ENCODE measurements at places on chromosomes 3 and 15. TPM values are rescaled to one million over a fixed set of nuclear protein-coding genes. Genes with fewer than 3 reads are reported as not detected.

- peak; percentile 48 for DNase-seq
- no peak overlapping the region for H3K27ac ChIP-seq
- H3K4me1 ChIP-seq = peaks cover 2% of the 10 kb centered on the region
- no peaks in the 10 kb centered on the region for H3K36me3 ChIP-seq
Observed at GRCh38 chr3:39637807-39638206, 170.3 kb downstream of the MOBP start.

GRCh38 chr15:34688699-34689098 lies 66.1 kb downstream of the GJD2 start:
- H3K36me3 ChIP-seq = no peaks in the 10 kb centered on the region
- no peaks in the 10 kb centered on the region for H3K4me1 ChIP-seq
- no peak overlapping the region for H3K4me3 ChIP-seq

Gene GRAMD1C
- total RNA-seq = 5.0 TPM

Gene MINAR1
- 1.6 TPM for total RNA-seq

GRCh38 chr15:40957581-40958051 lies 4.3 kb downstream of the CHAC1 start:
- peaks cover 26% of the 10 kb centered on the region for H3K4me1 ChIP-seq
- no peak overlapping the region for H3K4me3 ChIP-seq
- no peak overlapping the region for H3K27ac ChIP-seq
- no peaks in the 10 kb centered on the region for H3K27me3 ChIP-seq
- no peak for DNase-seq

- H3K27me3 ChIP-seq = no peaks in the 10 kb centered on the region
- H3K4me3 ChIP-seq = no peak overlapping the region
- H3K27ac ChIP-seq = peak overlapping the region; percentile 78
- no peaks in the 10 kb centered on the region for H3K36me3 ChIP-seq
- peak; percentile 40 for DNase-seq
Observed at GRCh38 chr3:170760174-170760526, 109.8 kb downstream of the RPL22L1 start.

Gene PLA2G4E
- not detected for total RNA-seq

Gene NEDD4
- total RNA-seq = 80.7 TPM

DNA sequence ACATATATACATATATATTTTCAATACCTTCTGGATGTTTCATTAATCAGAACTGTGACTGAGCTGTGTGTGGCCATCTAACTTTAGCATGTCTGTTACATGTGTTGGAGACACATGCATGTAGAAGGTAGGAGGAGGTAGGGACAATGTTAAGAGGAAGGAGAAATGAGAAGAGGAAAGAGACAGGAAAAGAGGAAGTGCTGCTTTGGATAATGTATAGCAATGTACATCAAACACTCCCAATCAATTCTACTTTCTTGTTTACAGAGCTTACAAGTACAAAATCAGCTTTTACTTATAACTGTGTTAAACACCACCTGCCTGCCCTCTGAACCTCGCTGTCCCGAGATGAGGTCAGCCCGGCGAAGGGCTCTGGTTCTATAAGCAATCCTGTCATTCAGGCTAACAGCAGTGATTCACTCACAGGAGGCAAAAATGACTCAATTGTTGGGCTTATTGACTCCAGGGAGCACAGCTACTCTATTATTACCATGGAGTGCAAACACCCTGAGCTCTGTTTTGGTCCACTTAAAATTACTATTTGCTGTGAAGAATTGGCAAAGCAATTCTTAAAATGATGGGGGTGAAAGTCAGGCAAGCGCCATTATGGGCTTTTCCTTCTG lies 188.9 kb downstream of the MEIS2 start:
- H3K27me3 ChIP-seq = no peaks in the 10 kb centered on the region
- no peak overlapping the region for H3K4me3 ChIP-seq
- peaks cover 6% of the 10 kb centered on the region for H3K4me1 ChIP-seq
- DNase-seq = peak; percentile 88

Gene CCNDBP1
- 40.3 TPM for total RNA-seq

Gene TMC3
- not detected for total RNA-seq

Gene VPS8
- total RNA-seq = 56.1 TPM

- H3K4me1 ChIP-seq = peaks cover 39% of the 10 kb centered on the region
- H3K27ac ChIP-seq = peak overlapping the region; percentile 73
- no peaks in the 10 kb centered on the region for H3K27me3 ChIP-seq
- DNase-seq = peak; percentile 75
- no peak overlapping the region for H3K4me3 ChIP-seq
Observed at GRCh38 chr3:52195823-52196331, 2.1 kb upstream of the ALAS1 start.

Gene SV2B
- not detected for total RNA-seq

Gene UQCC5
- 1.1 TPM for total RNA-seq

Gene MORC1
- not detected for total RNA-seq

- H3K27ac ChIP-seq = no peak overlapping the region
- H3K4me1 ChIP-seq = no peaks in the 10 kb centered on the region
- no peak for DNase-seq
- peaks cover 5% of the 10 kb centered on the region for H3K36me3 ChIP-seq
- H3K4me3 ChIP-seq = no peak overlapping the region
- H3K27me3 ChIP-seq = no peaks in the 10 kb centered on the region
Observed at GRCh38 chr3:12489832-12490231, 5.6 kb downstream of the TSEN2 start.

- H3K36me3 ChIP-seq = peaks cover 7% of the 10 kb centered on the region
- H3K4me1 ChIP-seq = no peaks in the 10 kb centered on the region
- H3K4me3 ChIP-seq = no peak overlapping the region
- no peak overlapping the region for H3K27ac ChIP-seq
- no peaks in the 10 kb centered on the region for H3K27me3 ChIP-seq
- DNase-seq = no peak
Observed at GRCh38 chr3:146072061-146072460, 88.9 kb downstream of the PLOD2 start.

GRCh38 chr3:195025056-195025883 lies 245.7 kb downstream of the XXYLT1 start:
- peaks cover 16% of the 10 kb centered on the region for H3K27me3 ChIP-seq
- no peaks in the 10 kb centered on the region for H3K36me3 ChIP-seq
- DNase-seq = no peak
- H3K4me1 ChIP-seq = no peaks in the 10 kb centered on the region

GRCh38 chr3:186653080-186653707 lies 12.6 kb upstream of the HRG start:
- no peaks in the 10 kb centered on the region for H3K4me1 ChIP-seq
- no peak overlapping the region for H3K4me3 ChIP-seq
- H3K27me3 ChIP-seq = peaks cover 5% of the 10 kb centered on the region
- H3K27ac ChIP-seq = no peak overlapping the region
- DNase-seq = no peak
- no peaks in the 10 kb centered on the region for H3K36me3 ChIP-seq

GRCh38 chr3:13281507-13282357 lies 138.4 kb downstream of the NUP210 start:
- peaks cover 1% of the 10 kb centered on the region for H3K36me3 ChIP-seq
- no peak for DNase-seq
- no peak overlapping the region for H3K27ac ChIP-seq
- no peak overlapping the region for H3K4me3 ChIP-seq
- peaks cover 65% of the 10 kb centered on the region for H3K27me3 ChIP-seq

Gene DUOX1
- not detected for total RNA-seq

GRCh38 chr15:75688831-75689230 lies 23.8 kb downstream of the CSPG4 start:
- no peak overlapping the region for H3K27ac ChIP-seq
- H3K4me3 ChIP-seq = no peak overlapping the region
- peaks cover 8% of the 10 kb centered on the region for H3K4me1 ChIP-seq
- no peak for DNase-seq
- H3K27me3 ChIP-seq = no peaks in the 10 kb centered on the region

- no peaks in the 10 kb centered on the region for H3K4me1 ChIP-seq
- H3K27me3 ChIP-seq = peaks cover 23% of the 10 kb centered on the region
- H3K36me3 ChIP-seq = no peaks in the 10 kb centered on the region
Observed at GRCh38 chr3:169945313-169945712, 21.3 kb upstream of the SEC62 start.

DNA sequence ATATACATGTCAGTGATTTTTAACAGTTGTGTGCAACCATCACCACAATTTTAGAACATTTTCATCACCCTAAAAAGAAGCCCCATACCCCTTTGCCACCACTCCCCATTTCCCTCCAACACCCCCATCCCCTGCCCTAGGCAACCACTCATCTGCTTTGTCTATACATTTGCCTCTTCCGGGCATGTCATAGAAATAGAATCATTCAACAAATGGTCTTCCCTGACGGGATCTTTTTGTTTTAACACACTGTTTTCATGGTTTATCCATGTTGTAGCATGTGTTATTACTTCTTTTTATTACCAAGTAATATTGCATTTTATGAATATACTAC lies 4.0 kb downstream of the VILL start:
- peaks cover 4% of the 10 kb centered on the region for H3K36me3 ChIP-seq
- H3K4me3 ChIP-seq = peak overlapping the region; percentile 75
- H3K27ac ChIP-seq = peak overlapping the region; percentile 94
- H3K4me1 ChIP-seq = peaks cover 12% of the 10 kb centered on the region

GRCh38 chr3:15294929-15295328 lies 37.5 kb downstream of the SH3BP5 start:
- H3K4me1 ChIP-seq = peaks cover 3% of the 10 kb centered on the region
- no peak overlapping the region for H3K27ac ChIP-seq
- H3K4me3 ChIP-seq = no peak overlapping the region
- no peaks in the 10 kb centered on the region for H3K27me3 ChIP-seq
- no peaks in the 10 kb centered on the region for H3K36me3 ChIP-seq
- no peak for DNase-seq

- H3K27me3 ChIP-seq = no peaks in the 10 kb centered on the region
- H3K27ac ChIP-seq = no peak overlapping the region
- H3K36me3 ChIP-seq = no peaks in the 10 kb centered on the region
- no peak overlapping the region for H3K4me3 ChIP-seq
Observed at GRCh38 chr3:114846252-114846651, 300.8 kb downstream of the ZBTB20 start.

GRCh38 chr15:87944050-87944449 lies 312.5 kb downstream of the NTRK3 start:
- no peaks in the 10 kb centered on the region for H3K27me3 ChIP-seq
- no peak overlapping the region for H3K4me3 ChIP-seq
- no peaks in the 10 kb centered on the region for H3K4me1 ChIP-seq
- no peak for DNase-seq
- H3K27ac ChIP-seq = no peak overlapping the region
- H3K36me3 ChIP-seq = no peaks in the 10 kb centered on the region

DNA sequence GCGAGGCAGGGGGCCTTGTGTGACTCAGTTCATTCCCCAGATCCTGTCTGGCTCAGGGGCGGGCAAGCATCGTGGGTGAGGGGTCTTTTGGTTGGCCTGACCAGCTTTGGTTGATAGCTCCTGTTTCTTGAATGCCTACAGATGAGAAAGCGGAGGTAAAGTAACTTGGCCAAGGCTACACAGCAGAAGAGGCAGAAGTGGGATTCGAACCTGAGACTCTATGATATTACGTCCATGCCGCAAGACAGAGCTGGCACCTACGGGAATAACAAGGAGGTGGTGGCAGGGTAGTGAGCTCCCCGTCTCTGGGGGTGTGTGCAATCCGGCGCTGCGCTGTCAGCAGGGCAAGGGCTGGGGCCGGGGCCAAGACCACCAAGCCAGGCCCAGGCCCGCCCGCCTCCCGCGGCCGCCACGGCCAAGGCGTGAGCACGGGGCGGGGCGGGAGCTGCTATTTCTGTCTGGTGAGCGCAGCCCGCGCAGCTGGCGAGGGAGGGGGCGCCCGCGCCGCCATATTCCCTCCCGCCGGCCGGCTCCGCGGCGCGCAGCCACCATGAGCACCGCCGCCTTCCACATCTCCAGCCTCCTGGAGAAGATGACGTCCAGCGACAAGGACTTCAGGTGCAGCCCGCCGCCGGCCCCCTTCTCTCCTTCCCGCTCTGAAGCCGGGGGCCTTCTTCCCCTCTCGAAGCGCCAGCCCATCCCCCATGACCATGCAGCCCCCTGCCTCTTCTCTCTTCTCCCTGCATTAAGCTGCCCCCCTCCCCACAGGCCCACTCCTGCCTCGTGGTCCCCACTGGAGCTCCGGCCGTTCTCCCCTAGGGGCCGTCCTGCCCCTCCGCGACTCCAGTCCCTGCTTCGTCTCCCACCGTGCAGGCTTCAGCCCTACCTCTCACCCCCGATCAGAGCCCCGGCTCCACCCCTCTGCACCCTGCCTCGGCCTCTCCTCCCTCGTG lies at the start of gene CAND2:
TSS of gene CAND2 (plus strand) at position 510 of the 953 bp plus-strand sequence. CDS start at position 551, 41 bp downstream.
- H3K27ac ChIP-seq = peak within 1 kb of the TSS; percentile 42
- H3K27me3 ChIP-seq = no peaks in the 10 kb centered on the region
- H3K4me3 ChIP-seq = peak within 1 kb of the TSS; percentile 79
- H3K4me1 ChIP-seq = peaks cover 5% of the 10 kb centered on the region
- DNase-seq = peak; percentile 37

GRCh38 chr3:152853196-152853595 lies 18.3 kb downstream of the P2RY1 start:
- no peaks in the 10 kb centered on the region for H3K27me3 ChIP-seq
- peak; percentile 4 for DNase-seq
- H3K27ac ChIP-seq = no peak overlapping the region
- H3K4me1 ChIP-seq = no peaks in the 10 kb centered on the region

- H3K36me3 ChIP-seq = no peaks in the 10 kb centered on the region
- H3K4me3 ChIP-seq = no peak overlapping the region
- peak; percentile 20 for DNase-seq
- no peak overlapping the region for H3K27ac ChIP-seq
- no peaks in the 10 kb centered on the region for H3K4me1 ChIP-seq
- H3K27me3 ChIP-seq = peaks cover 6% of the 10 kb centered on the region
Observed at GRCh38 chr15:96038650-96039049, 291.9 kb upstream of the NR2F2 start.

Gene CPLX3
- total RNA-seq = not detected

DNA sequence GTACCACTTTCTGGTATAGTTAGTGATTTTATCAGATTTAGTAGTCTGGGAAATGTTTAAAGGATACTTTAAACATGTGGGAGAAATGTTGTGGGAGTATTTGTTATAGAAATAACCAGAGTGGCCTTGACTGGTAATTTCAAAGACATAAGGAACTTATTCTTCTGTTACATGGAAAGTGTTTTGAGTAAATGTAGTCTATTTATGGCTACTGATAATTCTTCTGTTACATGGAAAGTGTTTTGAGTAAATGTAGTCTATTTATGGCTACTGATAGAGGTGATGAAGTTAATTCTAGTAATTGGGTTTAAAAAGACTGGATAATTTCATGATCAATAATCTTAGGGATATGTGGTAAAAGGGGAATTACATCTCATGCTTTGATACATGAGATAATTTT lies 17.7 kb downstream of the REC114 start:
- H3K27ac ChIP-seq = no peak overlapping the region
- no peak overlapping the region for H3K4me3 ChIP-seq
- no peaks in the 10 kb centered on the region for H3K4me1 ChIP-seq
- no peaks in the 10 kb centered on the region for H3K36me3 ChIP-seq

GRCh38 chr3:14691239-14691638 lies 16.3 kb downstream of the C3orf20 start:
- H3K4me1 ChIP-seq = no peaks in the 10 kb centered on the region
- H3K36me3 ChIP-seq = no peaks in the 10 kb centered on the region
- peaks cover 9% of the 10 kb centered on the region for H3K27me3 ChIP-seq

DNA sequence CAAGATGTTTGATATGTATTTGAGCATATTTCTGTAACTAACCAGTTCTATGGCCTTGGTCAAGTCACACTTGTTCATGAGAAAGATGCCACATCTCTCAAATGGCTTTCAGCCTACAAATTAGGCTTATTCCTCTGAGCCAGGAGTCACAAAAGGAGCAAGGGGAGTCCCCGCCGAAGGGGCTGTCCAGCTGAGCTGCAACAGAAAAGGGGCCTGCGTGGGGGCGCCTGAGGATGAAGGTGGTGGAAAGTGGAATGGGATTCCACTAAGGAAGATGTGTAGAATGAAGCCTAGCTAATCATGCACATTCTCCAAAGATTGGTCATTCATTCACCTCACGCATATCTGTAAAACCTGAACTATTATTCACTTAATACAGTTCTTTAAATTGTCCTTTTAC lies 19.1 kb downstream of the ALDH1L1 start:
- H3K27ac ChIP-seq = no peak overlapping the region
- H3K4me3 ChIP-seq = no peak overlapping the region
- peaks cover 9% of the 10 kb centered on the region for H3K27me3 ChIP-seq
- DNase-seq = no peak

Measured in IMR-90 (cell line).